ELF-1 (cell line): ENCODE measurements at places on chromosomes 6 and 20.

DNA sequence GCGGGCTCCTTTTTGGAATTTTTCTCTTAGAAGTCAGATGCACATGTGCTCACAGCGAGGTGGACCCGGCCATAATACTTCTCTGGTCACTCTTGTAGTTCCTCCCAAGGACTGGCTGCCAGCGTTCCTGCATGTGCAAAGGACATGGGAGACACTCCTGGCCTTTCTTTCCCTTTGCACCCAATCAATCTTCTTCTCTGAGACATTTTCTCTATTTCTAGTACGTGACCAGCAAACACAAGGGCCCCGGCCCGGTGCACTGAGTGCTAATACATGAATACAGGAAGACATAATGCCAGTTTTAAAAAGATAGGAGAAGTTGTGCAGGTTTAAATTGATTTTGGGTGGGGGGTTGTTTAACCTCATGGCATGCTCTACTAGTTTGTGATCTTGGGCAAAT is 233.6 kb downstream of the SMOC2 start:
- DNase-seq = no peak

- no peak for DNase-seq
These were observed 388.6 kb upstream of the BTBD3 start for GRCh38 chr20:11529047-11529446.

- no peak for DNase-seq
These were observed 45.5 kb upstream of the KIF25 start for GRCh38 chr6:167951781-167952511.

GRCh38 chr20:20083807-20084206 is 31.5 kb downstream of the CFAP61 start:
- no peak for DNase-seq

GRCh38 chr6:156875062-156875461 is 97.9 kb downstream of the ARID1B start:
- no peak for DNase-seq

DNA sequence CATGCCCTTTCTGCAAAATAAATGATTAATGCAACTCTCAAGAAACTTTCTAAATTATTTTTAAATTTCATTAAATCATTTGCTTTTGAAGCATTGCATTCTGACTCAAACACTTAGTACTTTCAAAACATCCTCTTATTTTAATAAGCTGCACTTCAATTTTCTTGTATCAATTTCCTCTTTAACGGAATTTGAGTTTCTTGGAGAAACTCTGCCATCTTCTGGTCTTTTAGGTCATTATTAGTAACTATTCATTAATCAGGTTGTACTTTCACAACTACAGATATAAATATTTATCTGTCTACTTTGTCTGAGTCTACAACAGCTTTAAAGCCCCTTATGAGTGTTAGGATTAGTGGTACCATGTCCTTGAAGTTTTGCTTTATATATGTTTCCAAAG is 30.2 kb downstream of the TMX4 start:
- DNase-seq = no peak
